ENCODE measurements at places on chromosomes 2 and 18.

DNA sequence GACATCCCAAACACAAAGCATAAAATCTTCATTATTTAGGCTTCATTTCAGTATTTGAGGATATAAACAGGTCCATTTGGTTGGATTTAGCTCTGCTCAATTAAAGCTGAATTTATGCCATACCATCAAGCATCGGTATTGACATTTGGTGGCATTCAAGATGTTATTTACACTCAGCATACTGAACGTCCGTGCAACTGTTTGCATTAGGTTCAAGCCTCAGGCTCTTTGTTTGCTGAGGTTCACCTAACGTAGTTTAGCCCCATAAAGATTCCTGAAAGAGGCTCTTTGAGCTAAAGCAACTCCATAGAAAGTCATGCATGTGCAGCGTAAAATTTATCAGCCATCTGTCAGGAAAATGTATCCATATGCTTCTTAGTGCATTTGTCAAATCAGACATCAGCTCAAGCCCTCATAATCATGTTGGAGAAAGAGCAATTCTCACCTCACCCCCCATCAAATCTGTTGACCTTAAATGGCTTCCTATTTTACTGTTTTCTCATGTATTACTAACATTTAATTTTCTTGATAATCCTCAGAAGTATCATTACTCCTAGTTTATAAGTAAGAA is 366.9 kb downstream of the EPHA4 start:
- DNase-seq, result no peak

- DNase-seq, result no peak
Measured at GRCh38 chr2:216340280-216340631, 32.0 kb downstream of the MARCHF4 start.

DNA sequence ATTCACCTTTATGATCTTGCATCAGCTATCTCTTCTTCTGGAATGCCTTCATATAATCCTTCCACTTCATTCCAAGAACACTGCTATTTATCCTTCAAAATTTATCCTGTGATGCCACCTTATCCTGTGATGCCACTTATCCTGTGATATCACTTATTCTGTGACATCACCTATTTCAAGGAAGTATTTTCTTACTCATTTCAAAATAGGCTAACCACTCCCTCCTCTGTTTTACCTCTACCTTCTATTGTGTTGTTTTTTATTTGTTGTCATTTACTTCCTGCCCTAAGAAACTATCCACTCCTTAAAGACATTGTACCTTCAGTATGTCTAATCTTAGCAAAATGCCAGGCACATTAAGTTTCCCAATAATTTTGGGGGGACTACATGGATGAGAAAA is 38.8 kb downstream of the CD226 start:
- DNase-seq, result no peak

DNA sequence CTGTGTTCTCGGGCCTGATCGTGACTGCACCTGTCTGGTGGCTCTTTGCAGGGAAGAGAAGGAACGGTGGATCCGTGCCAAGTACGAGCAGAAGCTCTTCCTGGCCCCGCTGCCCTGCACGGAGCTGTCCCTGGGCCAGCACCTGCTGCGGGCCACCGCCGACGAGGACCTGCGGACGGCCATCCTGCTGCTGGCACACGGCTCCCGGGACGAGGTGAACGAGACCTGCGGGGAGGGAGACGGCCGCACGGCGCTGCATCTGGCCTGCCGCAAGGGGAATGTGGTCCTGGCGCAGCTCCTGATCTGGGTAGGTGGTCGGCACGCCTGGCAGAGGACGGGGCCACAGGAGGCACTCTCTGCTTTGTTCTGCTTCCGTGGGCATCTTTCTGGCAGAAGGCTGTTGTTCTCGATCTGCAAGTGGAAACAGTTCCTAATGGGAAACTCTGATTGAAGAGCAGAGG is 48.0 kb downstream of the GBX2 start:
- DNase-seq, result no peak

Measured in foreskin fibroblast (primary cell).